CD8-positive, alpha-beta T cell (primary cell): ENCODE measurements at places on chromosomes 7 and 10.

GRCh38 chr10:16884497-16884896, 67.3 kb upstream of the RSU1 start:
- no peak for DNase-seq

DNA sequence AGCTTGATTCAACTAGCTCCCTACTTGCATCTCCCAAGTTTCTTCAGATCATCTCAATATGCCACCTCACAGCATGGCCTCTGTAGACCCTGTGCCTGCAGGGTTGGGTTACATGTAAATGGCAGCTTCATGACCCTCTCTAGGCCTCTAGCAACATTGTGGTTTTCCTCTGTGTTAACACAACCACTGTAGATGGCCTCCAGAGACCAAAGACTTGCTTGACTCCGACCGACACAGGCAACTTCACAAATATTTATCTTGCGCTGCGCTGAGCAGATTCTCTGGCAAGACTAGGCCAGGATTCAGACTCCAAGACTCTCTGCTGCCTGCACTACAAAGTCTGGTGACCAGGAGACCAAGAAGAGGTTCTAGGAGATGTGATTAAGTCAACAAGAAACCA, 75.9 kb downstream of the CNOT4 start:
- DNase-seq = no peak

GRCh38 chr7:140074780-140075179, 12.0 kb upstream of the PARP12 start:
- no peak for DNase-seq

DNA sequence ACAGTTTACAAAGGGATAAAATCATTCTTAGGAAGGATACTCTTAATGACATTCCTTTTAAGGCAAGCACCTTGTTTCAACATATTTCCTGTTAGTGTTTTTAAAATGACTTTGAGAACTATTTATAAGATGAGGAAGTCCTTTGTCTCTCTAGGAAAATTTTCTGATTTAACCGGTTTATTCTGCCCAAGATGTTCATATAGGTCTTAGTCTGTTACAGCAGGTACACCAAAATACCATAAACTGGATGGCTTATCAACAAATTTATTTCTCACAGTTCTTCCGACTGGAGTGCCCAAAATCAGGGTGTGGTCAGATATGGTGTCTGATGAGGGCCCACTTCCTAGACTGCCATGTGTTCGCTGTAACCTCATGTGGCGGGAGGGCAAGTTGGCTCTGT, 77.9 kb downstream of the GSAP start:
- DNase-seq = no peak

GRCh38 chr7:23277359-23277989, 21.7 kb upstream of the MALSU1 start:
- no peak for DNase-seq

GRCh38 chr7:113774182-113774807, 144.5 kb downstream of the PPP1R3A start:
- no peak for DNase-seq

GRCh38 chr7:2209146-2209960, 23.4 kb downstream of the MAD1L1 start:
- peak; percentile 59 for DNase-seq

GRCh38 chr7:74709880-74710671, 52.6 kb downstream of the GTF2I start:
- no peak for DNase-seq

- DNase-seq = no peak
Measured at GRCh38 chr10:113859261-113859660, 4.8 kb downstream of the NHLRC2 start.

- DNase-seq = no peak
Measured at GRCh38 chr10:44870031-44870430, 41.1 kb upstream of the TMEM72 start.

GRCh38 chr10:19979628-19980027, 163.4 kb downstream of the PLXDC2 start:
- DNase-seq = no peak

- DNase-seq = no peak
Measured at GRCh38 chr10:5654218-5654755, 12.1 kb downstream of the ASB13 start.

DNA sequence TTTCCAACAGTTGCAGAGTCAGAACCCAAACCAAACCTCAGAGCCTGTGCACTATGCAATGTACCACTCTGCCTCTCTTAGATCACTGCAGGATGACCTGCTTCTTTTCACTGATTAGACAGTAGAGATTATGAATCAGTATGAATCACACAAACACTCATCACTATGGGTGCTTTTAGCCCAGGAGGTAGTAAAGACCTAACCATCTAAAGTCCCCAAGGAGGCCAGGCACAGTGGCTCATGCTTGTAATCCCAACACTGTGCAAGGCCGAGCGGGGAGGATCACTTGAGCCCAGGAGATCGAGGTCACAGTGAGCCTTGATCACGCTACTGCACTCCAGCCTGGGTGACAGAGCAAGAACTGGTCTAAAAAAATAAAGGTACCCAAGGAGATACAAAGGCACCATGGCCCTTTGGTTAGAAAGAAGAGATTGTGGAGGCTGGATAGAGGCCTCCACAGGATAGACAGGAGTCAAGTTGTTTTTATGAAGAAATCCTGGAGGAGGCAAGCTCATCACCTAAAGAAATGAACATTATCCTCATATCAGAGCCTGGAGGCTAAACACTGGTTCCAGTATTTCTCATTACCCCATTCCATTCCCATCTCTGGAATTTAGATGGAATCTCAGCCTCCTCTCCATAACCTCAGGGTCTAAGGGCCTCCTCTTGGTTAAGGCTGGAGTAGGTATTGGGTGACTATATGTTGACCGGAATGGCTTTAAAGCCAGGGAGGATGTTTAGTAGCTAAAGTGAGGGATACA, 12.9 kb downstream of the SEC31B start:
- DNase-seq = no peak

GRCh38 chr7:125780153-125780552, 850.5 kb upstream of the POT1 start:
- no peak for DNase-seq

GRCh38 chr7:157893535-157894044, 556.8 kb downstream of the DNAJB6 start:
- no peak for DNase-seq

GRCh38 chr10:4352414-4352961, 473.5 kb upstream of the AKR1E2 start:
- no peak for DNase-seq

GRCh38 chr7:129750091-129750490, 138.6 kb downstream of the NRF1 start:
- no peak for DNase-seq

DNA sequence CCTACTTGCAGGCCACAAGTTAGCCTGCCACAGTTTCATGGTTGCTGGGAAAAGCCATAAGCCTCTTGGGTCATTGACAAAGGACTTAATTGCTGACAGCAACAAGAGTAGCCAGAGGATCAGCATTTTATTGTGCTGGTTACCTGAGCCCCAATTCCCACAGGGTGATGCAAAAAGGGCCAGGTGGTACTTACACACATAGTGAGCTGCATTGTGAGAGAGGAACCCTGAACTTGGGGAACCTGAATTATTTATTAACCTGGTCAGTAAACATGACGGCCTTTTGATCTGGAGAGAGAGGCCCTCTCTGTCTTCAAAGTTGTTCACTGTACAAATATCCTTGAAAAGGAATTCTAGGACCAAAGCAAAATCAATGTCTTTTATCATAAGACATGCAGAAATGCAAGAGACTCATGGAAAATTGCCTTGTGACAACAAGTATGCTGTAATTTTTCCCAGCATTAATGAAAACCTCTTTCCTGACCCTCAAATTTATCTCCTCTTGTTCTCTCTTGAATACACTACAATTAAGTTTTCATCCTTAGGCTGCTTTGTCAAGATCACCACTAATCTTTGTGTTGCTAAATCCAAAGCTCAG, 102.9 kb upstream of the PHYHIPL start:
- no peak for DNase-seq

DNA sequence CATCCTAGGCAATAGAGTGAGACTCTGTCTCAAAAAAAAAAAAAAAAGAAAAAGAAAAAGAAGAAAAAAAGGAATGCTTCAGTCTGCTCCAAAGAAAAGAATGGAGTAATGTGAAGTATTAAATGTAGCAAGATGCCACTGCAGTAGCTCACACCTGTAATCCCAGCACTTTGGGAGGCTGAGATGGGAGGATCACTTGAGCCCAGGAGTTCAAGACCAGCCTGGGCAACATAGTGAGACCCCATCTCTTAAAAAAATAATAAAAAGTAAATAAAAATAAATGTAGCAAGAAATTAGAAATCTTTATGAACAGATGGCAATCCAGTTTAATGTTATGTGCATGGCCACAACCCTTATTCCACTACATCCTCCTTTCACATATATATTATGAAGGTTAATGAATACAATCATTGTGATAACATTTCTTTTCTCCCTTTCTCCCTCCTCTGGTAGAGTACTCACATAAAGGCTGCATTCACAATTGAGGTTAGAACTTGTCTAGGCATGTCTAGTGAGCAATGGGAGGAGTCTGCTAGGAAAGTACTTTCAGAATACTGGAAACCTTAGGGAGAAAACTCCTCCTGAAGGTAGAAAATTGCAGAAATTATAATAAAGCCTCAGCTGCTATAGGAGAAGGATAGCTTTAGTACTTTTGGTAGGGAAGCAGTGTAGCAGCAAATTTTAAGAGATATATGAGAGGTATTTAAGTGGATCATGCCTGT, 20.4 kb downstream of the KLLN start:
- no peak for DNase-seq

DNA sequence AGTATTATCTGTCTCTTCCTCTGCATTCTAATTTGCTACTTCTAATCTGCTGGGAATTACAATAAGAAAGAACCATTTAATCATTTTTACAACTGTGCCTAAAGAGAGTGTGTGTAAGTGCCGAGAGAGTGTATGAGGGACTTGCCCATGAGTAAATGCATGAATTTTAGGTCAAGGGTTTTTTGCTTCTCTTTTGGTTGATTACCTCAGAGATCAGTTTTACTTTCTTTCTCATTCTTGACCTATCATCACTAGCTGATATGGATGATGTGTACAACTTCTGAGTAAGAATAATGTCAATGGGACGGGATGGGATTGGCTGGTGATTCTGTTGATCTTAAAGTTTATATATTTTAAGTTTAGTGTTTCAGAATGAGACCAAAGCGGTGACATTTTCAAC, 47.8 kb downstream of the IKZF1 start:
- DNase-seq = no peak

GRCh38 chr10:86178401-86179152, 188.0 kb downstream of the GRID1 start:
- no peak for DNase-seq

GRCh38 chr7:141960687-141961422, 12.7 kb downstream of the TAS2R38 start:
- peak; percentile 10 for DNase-seq

DNA sequence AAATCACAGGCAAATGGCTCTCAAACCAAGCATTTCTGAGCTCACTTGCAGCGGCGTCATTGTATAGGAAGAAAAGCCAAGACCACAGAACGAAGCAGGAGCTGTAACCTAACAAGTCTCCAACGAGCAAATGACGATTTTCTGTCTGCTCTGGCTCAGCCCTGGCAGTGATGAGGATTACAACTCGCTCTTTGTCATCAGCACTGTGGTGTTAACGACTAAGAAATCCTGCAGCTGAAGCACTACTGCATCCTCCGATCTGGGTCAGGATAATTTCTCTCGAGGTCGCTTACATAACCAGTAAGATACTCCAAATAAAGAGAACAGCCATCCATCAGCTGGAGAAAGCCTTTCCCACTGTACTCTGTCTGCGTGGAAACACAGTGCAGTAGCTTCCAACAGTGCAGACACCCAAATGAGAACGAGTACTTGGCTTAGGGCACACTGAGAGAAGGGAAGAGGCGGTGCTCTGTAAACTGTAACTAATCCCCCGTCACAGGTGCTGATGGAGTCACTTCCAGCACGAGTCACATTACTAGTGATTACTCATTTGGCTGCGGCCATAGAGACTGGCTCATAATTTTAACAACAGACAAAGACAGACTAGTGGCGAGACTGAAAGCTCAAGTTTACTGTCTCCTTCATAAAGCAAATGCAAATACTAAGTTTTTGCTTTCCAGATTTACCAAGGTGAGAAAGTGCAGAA, 135.8 kb downstream of the NRBF2 start:
- peak; percentile 55 for DNase-seq

DNA sequence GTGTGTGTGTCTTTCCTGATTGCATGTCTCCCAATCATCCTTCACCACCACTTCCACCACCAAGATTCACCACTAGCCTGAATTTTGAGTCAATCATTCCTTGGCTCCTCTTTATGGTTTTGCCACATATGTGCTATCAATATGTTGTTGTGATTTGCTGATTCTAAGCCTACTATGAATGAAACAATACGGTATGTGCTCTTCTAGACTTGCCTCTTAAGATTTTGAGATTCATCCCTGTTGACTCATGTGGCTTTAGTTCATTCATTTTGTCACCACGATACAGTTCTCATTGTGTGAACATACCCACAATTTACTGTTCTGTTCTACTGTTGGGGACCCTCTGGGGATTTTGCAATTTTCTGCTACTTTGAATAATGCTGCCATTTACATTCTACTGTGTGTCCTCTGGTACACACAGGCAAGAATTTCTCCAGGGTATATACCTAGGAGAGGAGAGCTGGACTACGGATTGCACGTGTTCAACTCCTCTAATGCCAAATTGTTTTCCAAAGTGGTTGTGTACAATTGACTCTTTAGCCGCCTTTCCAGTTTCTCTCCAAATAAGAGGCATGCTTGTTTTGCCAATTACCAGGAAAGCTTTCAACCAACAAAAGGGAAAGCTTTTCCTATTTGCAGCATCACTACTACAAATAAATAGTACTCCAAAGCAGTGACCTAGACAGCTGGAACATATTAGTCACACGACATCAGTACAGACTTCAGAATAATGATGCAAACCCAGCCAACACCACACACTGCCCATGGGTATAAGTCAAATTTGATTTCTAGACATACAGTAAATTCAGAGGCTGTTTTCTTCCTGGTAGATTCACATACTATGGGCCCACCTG, 30.0 kb downstream of the SGMS1 start:
- no peak for DNase-seq

DNA sequence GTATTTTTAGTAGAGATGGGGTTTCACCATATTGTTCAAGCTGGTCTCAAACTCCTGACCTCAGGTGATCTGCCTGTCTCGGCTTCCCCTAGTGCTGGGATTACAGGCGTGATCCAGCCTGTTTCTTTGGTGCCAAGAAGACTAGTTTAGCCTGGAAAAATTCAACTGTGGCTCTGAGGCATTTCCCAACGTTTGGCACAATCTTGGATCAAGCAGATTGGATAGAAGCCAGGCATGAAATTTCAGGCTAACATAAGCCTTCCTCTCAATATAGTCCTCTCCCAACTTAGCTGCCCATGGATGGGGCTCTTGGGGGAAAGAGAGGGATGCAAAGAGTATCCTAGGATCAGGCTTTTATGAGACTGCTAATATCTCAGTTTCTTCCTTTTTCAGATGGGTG, 53.8 kb downstream of the APBB1IP start:
- DNase-seq = no peak
